ENCODE measurements at places on chromosomes 2 and 18.
A peak's percentile ranks its signal among the peaks of the same experiment; 100 is the strongest.

DNA sequence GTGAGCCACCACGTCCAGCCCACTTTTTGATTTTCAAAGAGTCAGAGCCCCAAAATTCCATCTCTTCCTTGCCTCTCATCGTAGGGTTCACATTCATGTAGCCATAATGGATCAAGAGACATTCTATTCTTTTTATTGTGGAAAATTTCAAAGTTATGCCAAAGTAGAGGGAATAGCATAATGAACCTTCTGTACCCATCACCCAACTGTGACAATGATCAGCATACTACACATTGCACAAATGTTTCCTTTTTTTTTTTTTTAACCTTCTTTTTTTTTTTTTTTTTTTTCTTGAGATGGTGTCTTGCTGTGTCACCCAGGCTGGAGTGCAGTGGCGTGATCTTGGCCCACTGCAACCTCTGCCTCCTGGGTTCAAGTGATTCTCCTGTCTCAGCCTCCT is 162.4 kb downstream of the EML6 start:
- DNase-seq, result no peak

DNA sequence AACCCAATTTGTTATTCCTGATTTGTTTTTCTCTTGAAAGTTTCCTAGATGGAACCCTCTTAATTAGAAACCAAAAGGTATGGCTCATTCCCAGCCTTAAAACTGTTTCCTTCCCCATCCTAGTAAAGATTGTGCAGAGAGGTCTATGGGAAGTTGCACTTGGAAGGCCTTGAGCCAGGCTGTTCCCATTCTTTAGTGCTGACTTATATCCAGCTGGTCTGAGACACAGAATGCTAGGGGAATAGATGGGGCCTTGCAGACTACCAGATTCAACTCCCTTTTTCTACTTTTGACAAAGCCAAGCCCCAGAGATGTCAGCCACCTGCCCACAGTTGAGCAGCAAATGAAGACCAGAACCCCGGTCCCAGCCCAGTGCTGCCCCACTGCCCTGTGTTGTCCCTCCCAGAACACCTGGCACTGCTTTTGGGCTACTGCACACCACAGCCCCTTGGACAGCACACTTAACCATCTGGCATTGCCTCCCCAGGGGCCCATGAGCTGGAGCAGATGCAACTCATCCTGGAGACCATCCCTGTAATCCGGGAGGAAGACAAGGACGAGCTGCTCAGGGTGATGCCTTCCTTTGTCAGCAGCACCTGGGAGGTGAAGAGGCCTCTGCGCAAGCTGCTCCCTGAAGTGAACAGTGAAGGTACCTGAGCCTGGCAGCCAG is 98.2 kb downstream of the MRO start:
- no peak for DNase-seq

DNA sequence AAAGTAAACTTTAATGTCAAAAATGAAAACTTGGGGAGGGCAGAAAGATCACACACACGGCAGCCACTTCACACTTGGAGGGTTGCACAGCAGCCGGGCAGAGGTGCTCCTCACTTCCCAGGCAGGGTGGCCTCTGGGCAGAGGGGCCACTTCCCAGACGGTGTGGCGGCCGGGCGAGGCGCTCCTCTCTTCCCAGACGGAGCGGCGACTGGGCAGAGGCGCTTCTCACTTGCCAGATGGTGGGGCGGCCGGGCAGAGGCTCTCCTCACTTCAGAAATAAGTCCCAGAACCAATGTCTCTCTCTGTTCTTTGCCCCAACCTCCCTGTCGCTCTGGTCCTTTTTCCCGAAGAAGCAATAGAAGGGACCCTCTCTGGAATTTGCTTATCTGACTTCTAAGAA is 65.7 kb upstream of the LRPPRC start:
- no peak for DNase-seq

DNA sequence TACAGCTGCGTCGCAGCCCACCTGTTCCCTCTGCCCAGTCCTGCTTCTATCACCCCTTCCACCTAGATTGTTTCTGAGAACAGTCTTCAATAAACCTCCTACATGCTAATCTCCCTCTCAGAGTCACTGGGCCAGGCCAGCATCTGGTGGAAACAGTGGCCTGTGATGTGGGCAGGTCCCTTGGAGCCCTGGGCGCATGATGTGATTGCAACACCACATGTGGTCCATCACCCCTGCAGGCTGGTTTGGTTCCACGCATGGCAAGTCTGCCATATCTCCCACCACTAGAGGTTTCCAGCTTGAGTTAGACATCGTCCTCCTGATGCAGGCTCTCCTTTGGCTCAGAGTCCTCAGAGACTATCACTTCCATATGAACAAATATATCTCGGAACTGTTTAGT is 83.5 kb downstream of the PRKCE start:
- no peak for DNase-seq

- DNase-seq, result no peak
Observed at GRCh38 chr2:174336501-174337336, 2.0 kb downstream of the SP9 start.

GRCh38 chr2:9139491-9140443 is 66.8 kb upstream of the ASAP2 start:
- no peak for DNase-seq

DNA sequence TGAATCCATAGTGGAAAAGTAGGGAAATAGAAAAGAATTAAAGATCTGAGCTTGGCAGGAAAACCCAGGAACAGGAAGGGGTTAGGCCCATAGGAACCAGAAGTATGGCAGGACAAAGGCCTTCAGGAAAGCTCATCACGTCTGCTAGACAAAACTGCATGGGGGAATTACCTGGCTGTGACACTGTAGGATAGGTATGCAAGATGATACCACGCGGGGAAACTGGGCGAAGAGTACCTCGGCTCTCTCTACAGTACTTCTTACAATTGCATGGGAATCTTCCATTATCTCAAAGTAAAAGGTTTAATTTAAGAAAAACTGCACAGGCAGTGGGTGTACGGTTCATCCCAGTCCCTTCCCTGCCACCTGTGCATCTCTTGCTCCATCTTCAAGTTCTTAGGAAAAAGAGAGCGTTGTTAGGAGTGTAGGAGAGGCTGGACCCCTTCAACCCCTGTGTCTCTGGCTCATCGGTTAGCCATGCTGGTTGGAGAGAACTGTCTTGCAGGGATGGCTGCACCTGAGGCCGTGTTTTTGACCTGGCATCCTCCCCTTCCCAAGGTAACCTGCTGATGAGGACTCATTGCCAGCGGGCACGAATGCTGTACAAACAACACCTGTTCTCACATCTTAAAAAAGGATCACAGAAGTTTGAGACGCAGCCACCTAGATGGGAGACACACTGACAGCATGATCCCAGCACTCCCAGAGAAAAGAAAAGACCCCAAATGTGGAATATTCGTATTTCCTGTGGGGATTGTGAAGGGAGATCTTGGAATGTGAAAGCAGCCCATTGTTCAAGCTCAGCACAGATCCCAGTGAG is 120.5 kb upstream of the COPS8 start:
- DNase-seq, result no peak

- no peak for DNase-seq
Observed at GRCh38 chr2:72135921-72136320, 11.7 kb downstream of the CYP26B1 start.

- no peak for DNase-seq
Observed at GRCh38 chr18:63890950-63891304, 3.4 kb downstream of the SERPINB2 start.

- DNase-seq, result peak; percentile 78
Observed at GRCh38 chr2:40103590-40103989, 324.5 kb upstream of the THUMPD2 start.

GRCh38 chr2:126748929-126749518 is 93.1 kb downstream of the GYPC start:
- no peak for DNase-seq

DNA sequence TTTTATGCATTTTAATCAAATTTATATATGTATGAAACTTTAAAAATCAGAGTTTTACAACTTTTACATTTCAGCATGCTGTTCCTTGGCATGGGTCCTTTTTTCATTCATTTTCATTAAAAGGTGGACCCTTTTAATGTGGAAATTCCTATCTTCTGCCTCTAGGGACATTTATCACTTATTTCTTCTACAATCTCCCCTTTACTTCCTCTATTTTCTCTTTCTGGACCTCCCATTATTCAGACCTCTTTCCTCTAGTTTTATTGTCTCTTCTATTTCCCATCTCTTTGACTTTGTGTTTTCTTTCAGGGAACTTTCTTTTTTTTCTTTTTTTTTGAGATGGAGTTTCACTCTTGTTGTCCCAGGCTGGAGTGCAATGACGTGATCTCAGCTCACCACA is 5.7 kb downstream of the PROC start:
- no peak for DNase-seq

DNA sequence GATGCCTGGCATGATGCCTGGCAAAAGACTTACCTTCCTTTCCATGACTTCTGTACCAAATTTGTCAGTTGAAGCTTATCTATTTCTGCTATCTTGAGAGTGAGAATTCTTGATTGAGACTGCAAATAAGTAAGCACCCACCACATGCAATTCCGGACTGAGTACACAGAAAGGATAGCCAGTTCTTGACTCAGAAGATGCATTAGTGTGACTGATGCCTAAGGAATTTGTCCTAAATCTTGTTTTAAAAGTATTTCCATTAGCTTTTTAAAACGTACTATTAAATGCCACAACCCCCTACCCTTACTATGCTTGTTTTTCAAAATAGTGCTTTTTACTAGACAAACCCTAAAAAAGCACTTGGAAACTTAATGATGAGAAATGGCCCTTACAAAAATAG is 545 bp downstream of the MPP4 start:
- peak; percentile 73 for DNase-seq

- peak; percentile 41 for DNase-seq
Observed at GRCh38 chr18:75070625-75071483, 138.1 kb downstream of the PTGR3 start.

DNA sequence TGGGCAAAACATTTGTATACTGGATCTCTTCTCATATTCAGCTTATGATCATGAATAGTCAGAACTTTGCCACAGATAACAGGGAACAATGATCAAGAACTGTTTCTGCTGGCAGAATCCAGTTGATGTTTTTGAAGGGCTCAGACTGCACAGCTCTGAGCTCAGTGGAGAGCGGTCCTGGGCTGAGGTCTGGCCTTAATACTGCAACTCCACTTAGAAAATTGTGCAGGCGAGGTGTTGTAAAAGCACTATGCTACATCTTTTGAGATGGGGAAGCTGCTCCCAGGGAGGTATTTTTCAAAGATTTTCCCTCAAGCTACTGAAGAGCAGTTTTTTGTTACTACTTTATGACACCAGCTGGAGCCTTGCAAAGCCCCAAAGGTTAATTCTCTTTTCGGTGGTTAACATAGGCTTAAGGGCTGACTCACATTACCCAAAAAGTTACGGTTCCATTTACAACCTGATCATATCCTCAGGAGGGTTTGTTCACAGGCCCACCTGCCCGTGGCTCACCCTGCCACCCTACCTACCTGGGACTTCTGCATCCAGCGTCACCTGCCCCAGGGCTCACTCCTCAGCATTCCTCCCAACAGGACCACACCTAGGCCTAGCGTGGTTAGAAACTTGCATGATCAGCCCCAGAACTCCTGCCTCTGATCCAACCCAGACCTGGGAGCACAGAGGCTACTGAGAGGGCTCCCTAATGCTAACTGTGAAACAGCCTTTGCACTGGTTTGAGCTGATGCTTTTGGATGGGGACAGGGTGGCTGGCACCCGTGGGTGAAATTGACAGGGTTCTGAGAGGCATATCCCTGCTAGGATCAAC is 114.4 kb downstream of the NCK2 start:
- DNase-seq, result no peak

Measured in stromal cell of bone marrow (primary cell).